A172 (cell line): ENCODE measurements at places on chromosomes 4 and X. TPM values are rescaled to one million over a fixed set of nuclear protein-coding genes. Genes with fewer than 3 reads are reported as not detected.

The MAOB gene
- not detected in 2 replicates for total RNA-seq

The ADGRL3 gene
- total RNA-seq: 1.0 and 5.4 TPM in 2 replicates

The GPR34 gene
- not detected in 2 replicates for total RNA-seq

The CT47A1 gene
- total RNA-seq: not detected in 2 replicates

DNA sequence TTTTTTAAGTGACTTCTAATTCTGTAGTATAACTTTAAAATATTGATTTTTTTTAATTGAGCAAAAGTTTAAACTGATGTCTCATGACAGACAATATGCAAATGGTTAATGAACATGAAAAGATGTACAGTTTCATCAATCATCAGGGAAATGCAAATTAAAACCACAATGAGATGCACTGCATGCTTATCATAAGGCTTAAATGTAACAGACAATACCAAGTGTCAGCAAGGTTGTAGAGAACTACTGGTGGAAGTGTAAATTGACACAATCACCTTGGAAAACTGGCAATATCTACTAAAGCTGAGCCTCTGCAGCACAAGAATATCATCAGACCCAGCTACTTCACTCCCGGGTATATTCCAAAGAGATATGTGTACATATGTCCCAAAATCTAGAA, 70.2 kb upstream of the DAPP1 start:
- DNase-seq: no peak

DNA sequence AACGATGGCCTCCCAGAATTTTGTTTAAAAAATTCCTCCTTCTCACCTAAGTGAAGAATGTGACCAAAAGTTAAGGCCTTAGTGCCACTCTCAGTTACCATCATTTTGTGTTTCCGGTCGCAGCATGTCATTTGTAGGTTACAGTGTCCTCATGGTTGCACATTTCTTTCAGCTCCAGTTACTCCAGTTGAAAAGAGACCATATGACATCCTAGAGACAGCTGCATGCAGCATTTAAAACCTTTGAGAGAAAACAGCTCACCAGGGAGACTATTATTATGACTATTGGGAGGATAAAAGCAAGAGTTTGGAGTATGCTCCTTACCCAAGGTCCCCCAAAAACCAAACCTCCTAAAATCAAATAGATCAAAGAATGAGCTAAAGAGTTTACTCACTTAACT, 45.8 kb downstream of the MGARP start:
- DNase-seq: no peak

- peak; percentile 58 for DNase-seq
Measured at GRCh38 chr4:101191302-101192098, 155.8 kb downstream of the PPP3CA start.

DNA sequence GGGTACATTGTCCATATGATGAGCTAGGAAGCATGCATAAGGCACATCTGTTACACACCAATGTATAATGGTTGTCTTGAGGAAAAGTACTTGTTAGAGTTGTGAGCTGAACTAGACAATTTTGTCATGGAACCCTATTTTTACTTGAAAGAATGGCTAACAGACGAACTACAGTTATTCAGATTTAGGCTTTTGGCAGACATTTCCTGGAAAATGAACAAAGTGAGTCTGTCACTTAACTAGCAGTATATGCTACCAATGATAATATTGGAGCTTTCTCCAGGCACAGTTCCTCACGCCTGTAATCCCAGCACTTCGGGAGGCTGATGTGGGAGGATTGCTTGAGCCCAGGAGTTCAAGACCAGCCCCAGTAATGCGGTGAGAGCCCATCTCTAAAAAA, 61.9 kb upstream of the SLC25A43 start:
- DNase-seq: no peak

The BMP3 gene
- total RNA-seq: not detected in 2 replicates
